ENCODE measurements at places on chromosomes 5 and 9.

DNA sequence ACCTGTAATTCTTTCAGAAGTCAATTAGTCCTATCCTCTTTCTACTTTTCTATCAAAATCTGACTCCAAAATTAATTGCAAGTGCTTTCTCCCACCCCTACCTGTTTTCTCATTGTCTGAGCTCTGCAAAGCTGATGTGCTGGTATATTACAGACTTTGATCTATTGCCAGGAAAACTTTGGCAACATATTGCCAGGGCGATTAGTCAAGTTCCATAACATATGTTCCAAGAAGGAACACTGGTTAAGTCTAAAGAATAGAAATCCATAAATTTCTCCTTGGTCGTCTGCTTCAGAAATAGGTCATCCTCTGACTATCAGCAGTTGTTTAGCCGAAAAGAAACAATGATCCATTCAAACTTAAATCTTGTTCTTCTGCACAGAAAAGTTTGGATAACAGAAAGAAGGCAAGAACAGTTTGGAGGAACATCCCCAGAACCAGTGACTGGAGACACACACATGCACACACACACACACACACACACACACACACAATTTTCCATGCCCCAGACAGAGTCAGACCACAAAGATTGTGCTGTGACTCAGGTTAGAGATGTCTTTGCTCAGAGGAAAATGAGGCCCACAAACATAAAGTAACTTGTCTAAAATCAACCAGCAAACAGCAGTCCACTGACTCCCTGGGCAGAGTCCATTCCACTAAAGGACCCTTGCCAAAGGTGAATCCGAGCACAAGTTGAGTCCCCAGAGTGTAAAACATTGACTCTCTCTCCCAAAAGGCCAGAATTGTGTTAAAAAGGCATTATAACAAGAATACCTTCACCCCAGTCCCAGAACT, 202.1 kb downstream of the DEPDC1B start:
- DNase-seq = no peak

GRCh38 chr5:544675-545355, 20.6 kb upstream of the SLC9A3 start:
- no peak for DNase-seq

DNA sequence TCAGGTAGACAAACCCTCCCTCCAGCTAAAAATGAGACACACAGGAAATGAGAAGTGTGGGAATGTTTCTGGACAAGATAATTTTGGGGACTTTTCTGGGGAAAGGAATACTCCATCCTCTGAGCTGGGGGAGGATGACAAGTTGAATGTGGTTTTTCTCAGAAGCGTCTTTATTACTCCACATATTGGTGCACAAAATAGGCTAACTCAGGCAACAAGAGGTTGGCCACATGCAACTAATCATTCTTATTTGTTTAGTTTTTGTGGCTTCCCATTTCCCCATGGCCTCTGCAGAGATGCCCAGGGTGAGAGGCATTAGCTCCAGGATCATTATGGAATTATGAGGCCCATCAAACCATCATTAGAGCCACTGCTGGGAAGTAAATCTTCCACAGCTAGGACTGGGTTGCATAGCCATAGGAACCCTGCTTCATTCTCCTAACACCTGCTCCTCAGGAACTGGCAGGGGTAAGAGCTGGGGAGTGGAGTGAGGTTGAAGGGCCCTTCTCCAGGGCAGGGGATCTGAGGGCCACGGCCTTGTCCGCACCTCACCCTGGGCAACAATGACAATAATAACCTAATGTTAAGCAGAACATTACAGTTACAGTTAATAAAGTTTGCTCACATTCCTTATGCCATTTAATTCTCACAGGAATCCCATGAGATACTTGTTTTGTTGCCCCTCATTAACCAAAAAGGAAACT, 9.3 kb upstream of the SIL1 start:
- no peak for DNase-seq

GRCh38 chr5:19266791-19267190, 721.2 kb downstream of the CDH18 start:
- DNase-seq = peak; percentile 16

- no peak for DNase-seq
Observed at GRCh38 chr5:78895616-78896015, 89.5 kb downstream of the ARSB start.

Measured in kidney capillary endothelial cell (primary cell).